Germinal center (tissue), 1 donor: ENCODE measurements at places on chromosomes 12 and 14.

- DNase-seq, result peak; percentile 17
These were observed 823 bp downstream of the ATG2B start for GRCh38 chr14:96362071-96362964.

- no peak for DNase-seq
These were observed 223.1 kb downstream of the ANO6 start for GRCh38 chr12:45439039-45439438.

DNA sequence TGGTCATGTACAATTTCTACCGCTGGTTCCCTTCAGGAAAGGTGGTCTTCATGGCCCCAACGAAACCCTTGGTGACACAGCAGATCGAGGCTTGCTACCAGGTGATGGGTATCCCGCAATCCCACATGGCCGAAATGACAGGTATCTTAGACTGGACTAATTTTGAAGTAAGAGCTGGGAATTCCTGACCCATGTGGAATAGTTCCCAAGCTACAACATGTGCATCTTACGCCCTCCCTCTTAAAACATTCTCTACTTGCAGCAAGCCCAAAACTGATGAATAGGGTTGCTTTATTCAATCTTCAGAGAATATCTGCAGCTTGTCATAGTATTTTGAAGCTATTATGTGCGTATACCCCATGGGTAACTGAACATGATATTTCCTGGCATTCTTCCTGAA is 669 bp downstream of the FANCM start:
- no peak for DNase-seq

DNA sequence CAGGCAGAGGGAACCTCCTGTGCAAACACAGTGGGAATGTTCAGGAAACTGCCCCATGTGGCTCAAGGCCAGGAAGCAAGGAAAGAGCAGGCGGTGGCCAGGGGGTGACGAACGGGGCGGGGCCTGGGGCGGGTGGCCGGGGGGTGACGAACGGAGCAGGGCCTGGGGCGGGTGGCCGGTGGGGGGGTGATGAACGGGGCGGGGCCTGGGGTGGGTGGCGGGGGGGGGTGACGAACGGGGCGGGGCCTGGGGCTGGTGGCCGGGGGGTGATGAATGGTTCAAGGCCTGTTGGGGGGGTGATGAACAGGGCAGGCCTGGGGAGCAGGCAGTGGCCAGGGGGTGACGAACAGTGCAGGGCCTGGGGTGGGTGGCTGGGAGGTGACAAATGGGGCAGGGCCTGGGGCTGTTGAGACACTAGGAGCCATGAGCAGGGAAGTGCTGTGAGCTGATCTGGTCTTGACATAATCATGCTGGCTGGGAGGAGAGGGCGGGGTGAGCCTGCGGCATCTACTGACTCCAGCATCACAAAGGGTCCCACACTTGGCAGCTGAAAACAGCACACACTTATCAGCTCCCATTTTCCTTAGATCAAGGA is 62.7 kb upstream of the FBRSL1 start:
- DNase-seq, result no peak
